ENCODE measurements at places on chromosomes 1 and 21.

GRCh38 chr21:36511484-36512220 lies 31.7 kb upstream of the CLDN14 start:
- DNase-seq: no peak

GRCh38 chr21:36229181-36229580 lies 72.6 kb downstream of the DOP1B start:
- peak; percentile 60 for DNase-seq

DNA sequence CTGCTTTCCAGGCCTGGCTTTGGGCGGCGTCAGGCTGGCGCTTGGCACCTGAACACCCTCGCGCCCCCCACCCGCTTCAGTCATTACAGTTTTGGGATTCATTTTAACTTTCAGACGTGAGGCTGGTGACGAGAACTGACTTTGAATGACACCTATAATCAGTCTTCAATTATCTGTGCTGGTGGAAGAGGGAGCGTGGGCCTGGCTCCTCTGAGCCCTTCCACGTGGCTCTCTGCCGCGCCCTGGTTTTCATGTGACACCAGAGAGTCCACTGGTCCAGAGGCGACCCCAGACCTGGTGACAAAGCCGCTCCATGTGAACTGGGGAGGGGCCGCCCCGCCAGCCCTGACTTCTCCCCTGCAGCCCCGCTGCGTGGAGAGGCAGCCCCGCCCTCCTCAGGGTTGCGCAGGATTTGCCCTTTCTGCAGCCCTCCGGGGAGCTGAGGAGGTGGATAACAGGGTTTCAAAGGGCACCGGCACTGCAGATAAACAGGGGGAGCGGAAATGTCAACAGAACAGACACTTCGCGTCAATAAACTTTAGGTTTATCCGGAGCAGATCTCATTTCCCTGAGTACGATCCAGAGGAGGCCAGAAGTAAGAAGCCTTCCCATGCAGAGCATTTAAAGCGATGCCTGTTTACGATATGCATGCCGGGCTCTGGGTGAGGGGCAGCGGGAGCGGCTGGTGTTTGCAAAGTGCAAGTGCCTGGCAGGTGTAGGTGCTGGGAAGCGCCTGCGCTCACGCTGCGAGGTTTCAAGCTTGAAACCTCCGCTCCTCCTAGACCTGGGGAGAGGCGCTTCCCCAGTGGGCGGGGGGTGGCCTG lies 56.4 kb downstream of the AJAP1 start:
- no peak for DNase-seq

DNA sequence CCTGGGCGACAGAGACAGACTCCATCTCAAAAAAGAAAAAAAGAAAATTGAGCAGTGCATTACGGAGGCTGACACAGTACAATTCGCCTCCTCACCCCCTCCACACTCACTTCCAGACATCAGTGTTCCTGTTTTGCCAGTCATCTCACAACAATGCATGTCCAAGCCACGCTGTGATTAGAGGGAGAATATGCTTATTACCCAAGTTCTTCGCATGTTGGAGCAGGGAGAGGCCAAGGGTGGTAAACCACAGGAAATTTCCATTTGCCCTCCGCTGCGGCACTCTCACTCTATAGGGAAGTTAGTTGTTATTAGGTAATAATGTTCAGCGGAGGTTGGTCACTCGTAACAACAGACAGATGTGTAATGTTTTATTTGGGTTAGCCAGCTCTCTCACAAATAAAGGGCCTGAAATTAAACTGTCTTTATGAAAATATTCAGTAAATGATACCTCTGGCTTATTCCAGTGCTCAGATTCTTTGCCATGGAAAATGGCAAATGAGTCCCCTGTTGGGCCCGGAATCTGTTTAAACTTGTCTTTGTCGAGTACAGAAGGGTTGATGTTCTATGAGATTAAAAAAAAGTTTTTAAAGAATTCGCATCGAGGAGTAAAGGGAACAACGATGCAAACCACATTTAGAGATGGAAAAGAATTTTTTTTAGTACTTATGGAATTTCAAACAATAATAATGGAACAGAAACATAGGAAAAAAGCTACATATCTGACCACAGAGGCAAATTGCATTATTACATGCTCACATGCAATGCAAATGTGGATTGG lies 33.1 kb downstream of the KCNJ15 start:
- DNase-seq: no peak

DNA sequence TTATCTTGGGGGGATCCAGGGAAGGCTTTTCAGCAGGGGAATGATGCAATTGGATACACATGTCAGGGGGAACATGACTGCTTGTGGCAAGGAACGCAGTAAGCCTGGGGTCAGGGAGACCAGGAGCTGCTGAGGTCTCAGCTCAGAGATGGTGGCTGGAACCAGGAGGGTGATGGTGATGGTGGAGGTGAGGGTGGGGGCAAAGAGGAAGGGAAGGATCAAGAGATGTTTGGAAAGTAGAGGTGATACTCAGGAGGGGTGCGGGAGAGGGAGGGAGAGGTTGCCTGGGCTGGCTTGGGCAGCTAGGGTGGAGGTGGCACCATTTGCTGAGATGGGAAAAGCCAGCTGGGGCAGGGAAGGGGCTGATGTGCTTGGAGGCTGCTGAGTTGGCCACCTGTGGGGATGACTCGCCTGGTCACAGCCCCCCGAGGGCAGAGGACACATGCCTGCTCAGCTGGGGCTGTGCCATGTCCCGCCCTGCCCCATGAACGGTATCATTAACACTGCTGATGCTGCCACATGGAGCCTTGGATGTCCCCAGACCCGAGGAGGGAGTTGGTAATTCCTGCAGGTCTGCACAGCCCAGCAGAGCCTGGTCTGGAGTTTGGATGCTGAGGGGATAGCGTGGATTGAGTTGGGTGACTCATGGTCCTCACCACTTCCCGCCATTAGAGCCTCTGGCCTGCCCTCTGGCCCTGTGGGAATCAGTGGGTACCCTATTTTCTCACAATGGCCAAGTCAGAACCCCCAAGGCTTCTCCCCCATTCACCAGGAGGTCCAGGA lies 6.3 kb upstream of the PADI1 start:
- peak; percentile 28 for DNase-seq

GRCh38 chr1:38266197-38266520 lies 219.6 kb upstream of the POU3F1 start:
- no peak for DNase-seq

DNA sequence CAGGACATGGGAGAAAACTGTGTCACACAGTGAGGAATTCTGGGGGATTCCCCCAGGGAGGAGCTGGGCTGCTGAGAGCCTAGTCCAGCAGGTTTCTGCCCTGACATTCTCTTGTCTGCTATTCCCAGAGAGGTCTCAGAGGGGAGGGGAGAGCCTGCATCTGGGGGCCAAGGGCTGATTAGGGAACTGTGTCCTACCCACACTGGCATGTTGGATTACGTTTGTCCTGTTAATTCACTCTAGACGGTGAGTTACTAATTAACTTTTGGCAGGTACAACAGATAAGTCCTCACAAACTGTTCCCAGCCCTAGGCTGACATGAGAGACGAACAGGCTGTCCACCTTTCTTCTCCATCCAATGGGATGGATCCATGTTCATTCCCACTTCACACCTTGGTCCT lies 2.6 kb upstream of the SH3BGRL3 start:
- DNase-seq: no peak

GRCh38 chr1:209463441-209463840 lies 120.1 kb upstream of the CAMK1G start:
- DNase-seq: no peak

DNA sequence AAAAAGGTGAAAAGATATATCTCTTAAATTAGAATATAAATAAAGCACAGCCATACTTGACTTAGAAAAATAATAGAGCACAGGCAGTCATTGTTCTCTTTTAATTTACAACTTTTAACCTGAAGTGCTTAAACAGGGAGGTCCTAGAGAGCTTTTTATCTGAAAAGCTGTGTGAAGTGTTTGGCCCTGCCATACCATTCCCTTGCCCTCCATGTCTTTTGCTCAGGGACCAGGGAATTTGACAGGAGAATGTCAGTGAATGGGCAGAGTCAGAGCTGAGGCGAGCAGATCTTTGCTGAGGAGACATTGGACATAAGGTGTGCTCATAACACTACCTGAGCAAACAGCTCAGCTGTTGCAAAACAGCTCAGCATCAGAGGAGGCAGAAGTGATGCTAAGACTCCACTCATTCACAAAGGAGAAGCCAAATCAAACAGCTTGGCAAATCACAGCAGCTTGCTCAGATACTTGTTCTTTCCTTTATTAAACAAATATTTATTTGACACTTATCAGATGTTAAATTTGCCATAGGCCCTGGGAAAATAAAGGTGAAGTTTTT lies 14.9 kb upstream of the MGST3 start:
- DNase-seq: no peak

DNA sequence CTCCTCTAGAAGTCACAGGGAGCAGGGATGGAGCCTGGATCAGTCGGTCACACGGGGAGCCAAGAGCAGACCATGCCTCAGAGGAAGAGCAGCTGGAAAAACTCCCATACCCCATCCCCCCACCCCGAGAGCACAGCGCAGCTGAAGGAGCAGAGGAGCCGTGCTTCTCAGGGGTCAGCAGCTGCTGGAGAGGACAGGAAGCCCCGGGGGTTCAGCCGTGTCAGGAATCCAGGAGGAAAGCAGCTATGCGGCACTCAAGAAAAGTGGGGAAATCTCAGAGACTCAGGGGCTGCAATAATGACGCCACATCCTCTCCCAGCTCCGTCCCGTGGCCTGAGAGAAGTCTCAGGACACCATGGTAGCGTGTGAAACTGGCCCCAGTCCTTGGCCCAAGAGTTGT lies 102.3 kb downstream of the NPHP4 start:
- DNase-seq: no peak

DNA sequence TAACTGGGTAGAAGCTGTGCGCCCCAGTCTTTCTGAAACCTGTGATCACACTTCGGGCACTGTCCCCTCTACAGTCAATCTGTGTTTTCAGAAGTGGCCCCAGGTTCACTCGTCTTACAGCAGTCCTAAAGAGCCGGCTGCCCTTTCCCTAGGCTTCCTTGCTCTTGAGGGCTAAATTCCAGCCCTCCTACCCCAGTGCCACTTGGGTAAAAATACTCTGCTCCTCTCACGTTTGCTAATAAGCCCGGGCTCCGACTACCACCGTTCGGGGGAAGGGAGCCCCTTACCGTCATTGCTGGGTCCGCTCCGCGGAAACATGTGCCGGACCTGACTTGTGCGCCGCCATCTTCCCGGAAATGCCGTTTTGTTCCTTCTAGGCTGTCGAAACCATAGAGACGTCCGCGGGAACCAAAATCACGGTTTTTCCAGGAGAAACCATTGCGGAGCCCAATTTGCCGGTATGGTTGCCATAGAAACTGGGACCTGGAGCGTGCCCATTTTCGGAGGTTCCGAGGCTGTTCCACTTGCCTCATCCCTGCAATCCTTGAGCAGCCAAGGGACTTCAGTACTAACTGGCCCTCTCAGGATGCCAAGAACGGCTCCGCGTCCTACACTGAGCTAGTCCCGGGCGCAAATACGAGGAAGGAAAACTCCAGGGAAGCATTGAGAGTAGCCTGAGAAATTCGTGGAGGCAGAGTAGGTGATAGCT lies at the start of gene GPATCH4:
Gene GPATCH4, minus strand, starts transcription at position 358 of the 709 bp plus-strand sequence.
- DNase-seq: peak; percentile 64

DNA sequence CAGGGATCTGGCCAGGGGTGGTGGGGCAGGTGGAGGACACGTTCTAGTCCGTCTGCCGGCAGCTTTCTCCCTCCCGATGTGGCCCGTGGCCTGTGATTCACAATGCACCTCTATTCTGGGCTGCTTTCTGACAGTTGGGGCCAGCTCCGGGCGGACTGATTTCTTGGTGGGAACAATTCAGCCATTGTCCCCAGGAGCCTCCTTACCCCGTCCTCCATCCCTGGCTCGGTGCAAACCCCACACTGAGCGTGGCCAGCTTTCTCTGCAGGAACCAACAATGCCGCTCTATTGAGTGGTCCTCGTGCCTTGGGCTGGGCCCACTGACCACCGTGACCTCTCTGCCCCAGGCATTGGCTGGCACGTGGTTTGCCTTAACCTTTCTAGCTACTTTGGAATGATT lies 29.7 kb downstream of the PADI2 start:
- DNase-seq: no peak

- no peak for DNase-seq
Observed at GRCh38 chr1:10539411-10540043, 64.8 kb downstream of the PEX14 start.

DNA sequence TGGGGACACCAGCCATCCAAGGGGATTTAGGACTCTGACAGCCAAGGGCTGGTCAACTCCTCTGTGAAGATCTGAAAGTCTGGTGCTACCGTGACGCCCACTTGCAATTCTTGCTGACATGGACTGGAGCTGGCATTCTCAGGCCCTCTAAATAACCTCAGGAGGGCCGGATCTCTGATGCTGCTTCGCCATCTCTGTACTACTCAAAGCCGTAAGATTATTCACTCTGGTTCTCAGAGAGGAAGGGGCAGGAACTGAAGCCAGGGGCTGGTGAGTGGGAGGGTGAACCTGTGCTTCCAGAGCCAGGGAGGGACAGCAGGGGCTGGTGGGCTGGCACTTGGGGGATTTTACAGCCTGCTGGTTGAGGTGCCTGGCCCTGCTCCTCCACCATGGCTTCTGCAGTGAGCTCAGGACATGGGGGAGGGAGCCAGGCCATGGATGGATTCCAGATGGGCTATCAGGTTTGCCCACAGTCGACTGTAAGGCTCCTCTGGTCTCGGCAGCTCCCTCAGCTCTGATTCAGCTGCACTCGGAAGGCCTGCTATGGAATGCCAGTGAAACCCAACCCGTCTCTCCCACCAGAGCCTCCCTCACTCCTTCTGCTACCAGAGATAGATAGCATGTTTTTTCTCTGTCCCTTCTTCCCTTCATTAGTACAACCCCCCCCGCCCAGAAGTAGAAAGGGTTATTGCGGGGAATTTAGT lies 84.5 kb downstream of the PLXNA2 start:
- no peak for DNase-seq

DNA sequence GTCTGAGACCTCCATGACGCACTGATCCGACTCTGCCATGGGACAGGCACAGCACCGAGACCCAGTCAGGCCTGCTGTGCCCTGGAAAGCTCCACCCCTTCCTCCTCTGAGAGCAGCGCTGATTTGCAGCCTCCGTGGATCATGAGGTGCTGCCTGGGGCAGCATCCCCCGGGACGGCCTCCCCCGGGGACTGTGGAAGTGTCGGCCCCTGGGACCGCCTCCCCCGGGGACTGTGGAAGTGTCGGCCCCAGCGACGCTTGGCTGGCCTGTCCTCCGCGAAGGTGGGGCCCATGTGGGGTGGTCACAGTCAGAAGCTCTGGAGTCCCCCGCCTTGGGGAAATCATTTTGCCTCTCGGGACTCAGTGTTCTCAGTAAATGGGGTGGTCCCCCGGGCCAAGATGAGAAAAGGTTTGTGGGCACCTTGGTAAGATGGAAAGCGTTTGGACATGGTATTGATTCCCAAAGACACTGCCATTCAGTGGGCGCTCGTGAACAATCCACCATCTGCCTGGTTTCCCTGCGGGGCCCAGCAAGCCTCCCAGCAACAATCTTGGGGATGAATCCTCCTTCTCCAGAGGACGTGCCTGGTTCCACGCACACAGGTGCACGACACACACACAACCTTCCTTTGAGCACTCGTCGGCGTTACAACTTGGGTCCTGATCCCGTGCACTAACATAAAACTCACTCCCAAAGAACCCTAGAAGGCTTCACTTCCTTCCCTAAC lies 3.0 kb downstream of the TFF2 start:
- DNase-seq: no peak

- DNase-seq: no peak
Observed at GRCh38 chr1:219573960-219574359, 38.9 kb downstream of the ZC3H11B start.

All from breast epithelium (tissue), 4 donors.